ENCODE measurements at places on chromosomes 6 and 20.

- no peak for DNase-seq
Observed at GRCh38 chr6:106890447-106890846, 84.1 kb downstream of the CD24 start.

GRCh38 chr20:63178889-63179686, 36.8 kb downstream of the YTHDF1 start:
- peak; percentile 44 for DNase-seq

DNA sequence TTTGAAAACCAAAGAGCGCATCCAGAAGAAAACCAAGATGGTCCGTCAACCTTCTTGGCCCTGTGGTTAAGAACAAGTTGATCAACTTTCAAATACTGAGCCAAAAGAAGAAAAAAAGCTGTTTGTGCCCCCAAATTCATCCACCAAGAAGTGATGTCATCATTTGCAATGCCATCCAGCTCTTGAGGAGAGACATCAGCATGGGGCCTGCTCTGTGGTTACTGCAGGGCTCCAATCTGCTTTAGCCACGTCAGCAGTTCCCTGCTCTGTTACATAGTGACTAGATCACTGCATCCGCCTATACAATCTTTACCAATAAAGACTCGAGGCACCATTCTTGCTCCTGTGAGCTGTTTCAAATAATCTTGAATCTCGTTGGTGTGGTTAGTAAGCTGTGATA, 75.0 kb upstream of the BLCAP start:
- DNase-seq, result no peak

GRCh38 chr20:13554076-13554475, 84.7 kb downstream of the TASP1 start:
- no peak for DNase-seq

DNA sequence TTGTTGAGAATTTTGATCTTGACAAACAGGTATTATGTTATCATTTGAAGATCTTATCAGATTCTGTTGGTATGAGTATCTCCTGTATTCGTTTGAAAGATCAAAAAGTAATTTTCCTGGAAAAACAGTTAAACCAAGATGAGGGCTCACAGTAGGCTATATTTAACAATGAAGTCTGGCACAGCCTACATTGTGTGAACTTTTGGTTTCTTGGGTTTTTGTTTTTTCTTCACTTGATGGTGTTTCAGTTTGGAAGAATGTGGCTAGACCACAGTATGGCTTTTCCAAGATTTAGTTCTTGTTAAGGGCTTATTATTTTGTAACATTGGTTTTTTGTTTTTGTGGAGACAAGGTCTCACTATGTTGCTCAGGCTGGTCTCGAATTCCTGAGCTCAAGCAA, 306.4 kb downstream of the CDKAL1 start:
- DNase-seq, result no peak
